ENCODE measurements at places on chromosomes 4 and X. TPM values are rescaled to one million over a fixed set of nuclear protein-coding genes. Genes with fewer than 3 reads are reported as not detected.

Gene UGT2B7
- total RNA-seq = not detected

Gene SCD5
- 6.7 TPM for total RNA-seq

Gene RBMXL3
- total RNA-seq = not detected

GRCh38 chr4:87734936-87735335, 64.4 kb upstream of the IBSP start:
- no peak for DNase-seq

GRCh38 chr4:182928061-182928460, 10.9 kb upstream of the DCTD start:
- DNase-seq = no peak
